ENCODE measurements at places on chromosomes 11 and 22.

DNA sequence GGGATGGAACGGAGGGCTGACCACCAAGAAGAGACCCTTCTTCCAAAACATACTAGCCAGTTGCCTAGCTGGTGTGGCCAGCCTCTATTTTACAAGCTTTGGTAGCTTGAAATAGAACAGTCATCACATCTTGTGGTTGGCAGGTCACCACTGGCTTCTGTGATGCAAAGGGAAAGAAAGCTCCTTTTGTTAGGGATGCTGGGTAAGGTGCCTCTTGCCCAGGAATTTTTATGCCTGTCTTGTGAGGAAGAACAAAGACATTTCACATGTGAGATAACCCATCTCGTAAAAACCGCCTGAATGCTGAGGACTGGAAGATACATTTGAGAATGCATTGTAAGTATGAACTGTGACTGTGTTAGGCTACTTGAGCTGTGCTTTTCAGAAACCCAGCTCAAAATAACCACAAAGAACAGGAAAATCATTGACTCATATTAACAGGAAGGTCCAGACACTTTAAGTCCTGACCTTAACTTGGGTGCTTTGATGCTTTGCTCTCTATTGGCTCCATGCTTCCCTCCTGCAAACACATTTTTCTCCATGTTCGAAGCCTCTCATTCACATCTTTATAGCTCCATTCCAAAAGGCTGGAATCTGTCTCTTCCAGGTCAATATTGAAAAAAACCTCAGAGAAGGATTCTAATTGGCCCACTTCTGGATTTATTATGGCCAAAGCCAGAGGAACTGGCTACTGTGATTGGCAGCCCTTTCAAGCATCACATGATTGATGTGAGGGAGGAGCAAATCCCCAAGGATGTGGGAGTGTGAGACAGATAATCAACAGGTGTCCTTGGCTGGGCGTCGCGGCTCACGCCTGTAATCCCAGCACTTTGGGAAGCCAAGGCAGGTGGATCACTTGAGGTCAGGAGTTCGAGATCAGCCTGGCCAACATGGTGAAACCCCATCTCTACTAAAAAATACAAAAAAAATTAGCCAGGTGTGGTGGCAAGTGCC is 53.9 kb downstream of the MICAL2 start:
- DNase-seq = peak; percentile 99

DNA sequence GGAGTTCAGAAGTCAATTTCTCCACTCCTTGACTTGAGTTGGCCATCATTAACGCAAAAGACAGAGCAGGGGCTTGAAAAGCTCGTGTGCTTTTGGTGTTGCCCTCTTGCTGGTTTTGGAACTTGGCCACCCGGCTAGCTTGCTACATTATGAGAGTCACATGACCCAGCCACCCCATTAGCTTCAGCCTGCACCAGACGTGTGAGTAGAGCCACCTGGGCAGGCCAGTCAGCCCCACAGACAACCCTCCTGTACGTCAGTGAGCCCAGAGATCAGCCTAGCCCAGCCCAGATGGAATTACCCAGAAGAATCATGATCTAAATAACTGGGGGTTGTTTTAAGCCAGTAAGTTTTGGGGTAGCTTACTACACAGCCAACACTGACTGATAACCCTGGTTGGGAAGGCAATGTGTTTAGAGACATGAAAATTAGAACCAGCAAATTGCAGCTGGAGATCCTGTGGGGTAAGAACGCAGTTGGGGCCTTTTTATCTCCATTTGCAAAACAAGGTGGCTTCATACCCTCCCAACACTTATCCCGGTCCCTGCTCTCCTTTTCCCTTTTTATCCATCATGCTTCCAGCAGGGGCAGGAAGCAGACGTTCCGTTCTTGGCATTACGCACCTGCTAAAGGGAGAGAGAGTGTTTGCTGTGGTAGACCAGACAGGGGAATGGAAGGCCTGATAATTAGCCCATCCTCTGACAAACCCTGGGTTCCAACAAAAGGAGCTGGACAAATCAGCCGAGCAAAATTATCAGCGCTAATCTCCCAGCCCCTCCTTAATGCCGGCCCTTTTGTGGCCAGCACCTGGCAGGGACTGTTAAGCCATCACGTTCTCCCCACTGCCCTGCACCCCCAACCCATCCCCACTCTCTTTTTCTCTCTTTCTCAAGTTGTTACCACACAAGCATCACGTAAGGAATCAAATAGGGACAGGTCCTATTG is 548.7 kb upstream of the CADM1 start:
- DNase-seq = no peak

DNA sequence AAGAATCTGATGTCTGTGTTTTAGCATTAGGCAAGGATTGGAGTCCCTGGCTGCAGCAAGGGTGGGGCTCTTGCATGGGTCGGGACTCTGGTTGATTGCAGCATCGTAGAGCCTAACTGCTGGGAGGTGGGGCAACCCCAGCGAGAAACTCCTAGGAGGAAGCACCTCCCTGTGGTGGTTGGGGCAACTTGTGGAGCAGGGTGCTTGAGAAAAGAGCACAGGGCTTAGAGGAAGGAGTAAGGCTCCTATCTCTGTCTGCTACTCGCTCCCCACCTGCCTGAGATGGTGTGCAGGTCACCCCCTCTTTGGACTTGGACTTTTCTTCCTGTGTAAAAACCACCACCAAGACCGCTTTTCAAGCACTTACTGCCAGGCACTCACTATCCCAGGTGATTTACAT is 15.6 kb downstream of the SREBF2 start:
- DNase-seq = no peak

GRCh38 chr11:66361502-66361941 is 10.0 kb downstream of the SLC29A2 start:
- DNase-seq = no peak

- no peak for DNase-seq
Measured at GRCh38 chr11:88329563-88330250, 7.8 kb downstream of the CTSC start.

- peak; percentile 44 for DNase-seq
Measured at GRCh38 chr11:2799881-2800654, 85.5 kb downstream of the CDKN1C start.

DNA sequence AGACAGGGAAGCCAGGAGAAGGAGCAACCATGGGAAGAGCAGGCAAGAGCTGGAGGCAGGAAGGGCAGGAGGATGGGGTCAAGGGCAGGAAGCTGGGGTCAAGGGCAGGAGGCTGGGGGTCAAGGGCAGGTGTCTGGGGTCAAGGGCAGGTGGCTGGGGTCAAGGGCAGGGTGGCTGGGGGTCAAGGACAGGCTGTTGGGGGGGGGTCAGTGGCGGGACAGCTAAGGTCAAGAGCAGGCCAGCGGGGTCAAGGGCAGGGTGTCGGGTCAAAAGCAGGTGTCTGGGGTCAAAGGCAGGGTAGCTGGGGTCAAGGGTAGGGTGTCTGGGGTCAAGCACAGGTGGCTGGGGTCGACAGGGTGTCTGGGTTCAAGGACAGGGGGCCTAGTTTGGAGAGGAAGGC is 24.2 kb downstream of the CPT1A start:
- no peak for DNase-seq

DNA sequence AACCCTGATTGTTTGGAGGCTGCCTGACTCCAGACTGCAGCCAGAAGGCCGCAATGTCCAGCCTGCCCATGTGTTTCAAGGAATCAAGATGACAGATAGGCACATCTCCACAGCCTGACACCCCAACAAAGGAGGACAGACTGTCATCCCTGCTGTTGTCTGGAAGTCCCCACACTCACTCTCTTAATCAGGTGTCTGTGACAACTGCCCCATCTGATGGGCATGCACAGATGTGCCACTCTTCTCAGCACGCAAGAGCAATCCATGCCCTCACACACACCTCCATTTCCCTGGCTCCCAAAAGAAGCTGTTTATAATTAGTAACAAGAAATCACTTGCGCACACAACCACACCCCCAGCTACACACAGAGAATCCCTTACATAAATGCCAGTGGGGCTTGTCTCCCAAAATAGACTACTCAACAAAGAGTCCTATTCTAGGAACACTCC is 117.6 kb downstream of the C11orf58 start:
- DNase-seq = no peak

DNA sequence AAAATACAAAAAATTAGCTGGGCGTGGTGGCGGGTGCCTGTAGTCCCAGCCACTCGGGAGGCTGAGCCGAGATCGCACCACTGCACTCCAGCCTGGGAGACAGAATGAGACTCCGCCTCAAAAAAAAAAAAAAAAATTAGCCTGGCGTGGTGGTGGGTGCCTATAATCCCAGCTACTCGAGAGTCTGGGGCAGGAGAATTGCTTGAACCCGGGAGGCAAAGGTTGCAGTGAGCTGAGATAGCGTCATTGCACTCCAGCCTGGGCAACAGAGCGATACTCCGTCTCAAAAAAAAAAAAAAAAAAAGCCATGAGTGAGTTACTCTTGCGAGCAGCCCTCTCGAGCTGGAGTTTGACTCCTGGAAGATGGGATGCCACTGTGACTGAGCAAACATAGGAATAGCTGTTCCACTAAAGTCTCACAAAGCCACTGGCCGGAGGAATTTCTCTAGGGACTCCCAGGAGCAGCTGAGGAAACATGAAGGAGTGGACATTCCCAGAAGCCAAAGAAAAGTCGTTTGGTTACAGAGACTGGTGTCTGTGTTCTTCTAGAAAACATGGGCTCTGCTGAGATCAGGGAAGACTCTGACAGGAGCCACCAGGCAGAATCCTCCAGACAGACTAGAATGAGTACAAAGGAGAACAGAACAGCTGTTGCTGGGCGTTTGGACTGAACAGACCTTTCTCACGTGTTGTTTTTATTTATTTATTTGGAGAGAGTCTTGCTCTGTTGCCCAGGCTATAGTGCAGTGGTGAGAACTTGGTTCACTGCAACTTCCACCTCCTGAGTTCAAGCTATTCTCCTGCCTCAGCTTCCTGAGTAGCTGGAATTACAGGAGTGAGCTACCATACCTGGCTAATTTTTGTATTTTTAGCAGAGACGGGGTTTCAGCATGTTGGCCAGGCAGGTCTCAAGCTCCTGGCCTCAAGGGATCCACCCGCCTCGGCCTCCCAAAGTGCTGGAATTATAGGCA is 32.4 kb upstream of the MYH9 start:
- no peak for DNase-seq
